ENCODE measurements at places on chromosomes 6 and 20.

- no peak for DNase-seq
Observed at GRCh38 chr6:137744877-137745276, 122.2 kb upstream of the TNFAIP3 start.

- DNase-seq = no peak
Observed at GRCh38 chr6:166556863-166557322, 29.6 kb downstream of the RAMACL start.

- DNase-seq = no peak
Observed at GRCh38 chr20:53961527-53961926, 108.9 kb downstream of the BCAS1 start.

DNA sequence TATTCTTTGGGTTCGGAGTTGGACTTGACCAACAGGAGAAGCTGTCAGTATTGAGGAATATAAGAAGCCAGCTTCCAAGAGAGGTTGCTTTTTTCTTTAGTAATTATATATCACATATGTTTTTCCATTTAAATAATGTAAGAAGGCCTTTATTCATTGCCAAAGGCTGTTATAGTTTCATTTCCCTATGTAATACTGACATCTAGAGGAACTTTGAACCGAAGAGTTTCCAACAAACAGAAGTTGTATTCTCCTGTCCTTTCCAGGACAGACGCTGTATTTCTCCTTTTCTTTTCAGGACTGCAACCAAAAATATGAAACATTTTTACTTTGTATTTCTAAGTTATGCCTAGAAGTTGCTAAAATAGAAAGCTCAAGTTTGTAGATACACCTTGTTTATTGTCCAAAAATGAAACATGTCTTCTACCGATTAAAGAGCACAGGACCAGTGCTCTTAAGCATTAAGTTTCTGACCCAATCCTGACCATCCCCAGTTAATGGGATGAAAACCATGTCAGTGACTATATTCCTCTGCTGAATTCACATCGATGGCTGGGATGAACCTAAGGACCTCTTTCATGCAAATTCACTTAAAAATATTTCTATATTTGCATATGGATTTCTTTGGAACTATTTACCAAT, 55.1 kb downstream of the MYLK4 start:
- DNase-seq = no peak

DNA sequence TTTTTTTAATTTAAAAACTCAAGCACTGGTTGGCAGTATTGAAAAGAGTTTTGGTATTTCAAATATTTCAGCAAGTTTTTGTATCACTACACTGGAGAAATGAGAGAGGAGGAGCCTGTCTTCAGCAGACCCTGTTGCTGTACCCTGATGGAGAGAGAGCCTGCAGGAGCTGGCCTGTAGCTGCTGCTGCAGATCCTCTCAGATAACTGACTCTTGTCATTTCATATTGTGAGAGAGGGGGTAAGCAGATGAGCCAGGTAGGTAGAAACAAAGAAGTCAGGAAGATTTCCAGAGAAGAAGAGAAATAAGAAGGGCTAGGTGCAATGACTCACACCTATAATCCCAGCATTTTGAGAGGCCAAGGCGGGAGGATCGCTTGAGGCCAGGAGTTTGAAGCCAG, 64.1 kb upstream of the TBC1D7 start:
- no peak for DNase-seq

DNA sequence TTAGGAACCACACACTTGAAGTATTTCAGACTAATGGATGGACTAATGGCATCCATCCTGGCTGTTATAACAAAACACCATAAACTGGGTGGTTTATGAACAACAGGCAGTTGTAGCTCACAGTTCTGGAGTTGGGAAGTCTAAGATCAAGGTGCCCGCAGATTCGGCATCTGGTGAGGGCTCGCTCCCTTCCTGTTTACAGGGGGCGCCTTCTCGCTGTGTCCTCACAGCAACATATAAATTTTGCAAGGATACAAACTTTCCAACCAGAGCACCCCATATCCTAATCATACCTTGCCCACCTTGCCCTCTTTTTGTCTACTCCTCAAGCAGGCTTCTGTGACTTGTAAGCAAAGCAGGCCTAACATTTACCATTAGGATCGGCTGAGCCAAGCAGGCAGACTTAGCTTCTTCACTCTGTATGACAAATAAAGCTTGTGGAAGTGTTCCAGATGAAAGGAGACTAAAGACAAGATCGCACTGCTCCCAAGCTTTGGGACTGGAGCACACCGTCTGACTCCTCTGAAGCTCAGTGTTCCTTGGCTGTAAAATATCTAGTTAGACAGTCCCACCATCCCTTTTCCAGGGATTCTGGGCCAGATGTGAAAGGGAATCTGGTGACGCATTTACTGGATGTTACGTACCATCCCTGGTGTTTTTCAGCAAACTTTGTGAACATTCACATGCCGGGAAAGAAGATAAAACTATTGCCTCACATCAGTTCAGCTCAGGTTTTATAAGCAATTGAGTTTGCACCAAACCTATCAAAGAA, 34.9 kb downstream of the GFOD1 start:
- no peak for DNase-seq

- DNase-seq = no peak
Observed at GRCh38 chr20:9078826-9079731, 10.2 kb downstream of the PLCB4 start.

DNA sequence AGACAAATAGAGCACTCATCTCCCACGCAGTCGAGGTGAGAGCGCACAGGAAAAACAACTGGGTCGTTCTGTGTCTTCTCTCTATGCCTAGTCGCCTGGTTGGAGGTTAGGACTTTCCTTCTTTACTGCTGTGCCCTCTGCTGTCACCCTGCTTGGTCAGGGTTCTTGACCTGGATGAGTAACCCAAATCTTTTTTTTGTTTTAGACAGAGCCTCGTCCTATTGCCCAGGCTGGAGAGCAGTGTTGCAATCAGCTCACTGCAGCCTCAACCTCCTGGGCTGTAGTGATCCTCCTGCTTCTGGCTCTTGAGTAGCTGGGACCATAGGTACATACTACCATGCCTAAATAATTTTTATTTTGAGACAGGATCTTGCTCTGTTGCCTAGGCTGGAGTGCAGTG, 24.5 kb downstream of the PRPF6 start:
- no peak for DNase-seq

- DNase-seq = no peak
Observed at GRCh38 chr6:108651340-108652227, 90.9 kb downstream of the FOXO3 start.

- no peak for DNase-seq
Observed at GRCh38 chr20:20412750-20413149, 44.8 kb downstream of the INSM1 start.

DNA sequence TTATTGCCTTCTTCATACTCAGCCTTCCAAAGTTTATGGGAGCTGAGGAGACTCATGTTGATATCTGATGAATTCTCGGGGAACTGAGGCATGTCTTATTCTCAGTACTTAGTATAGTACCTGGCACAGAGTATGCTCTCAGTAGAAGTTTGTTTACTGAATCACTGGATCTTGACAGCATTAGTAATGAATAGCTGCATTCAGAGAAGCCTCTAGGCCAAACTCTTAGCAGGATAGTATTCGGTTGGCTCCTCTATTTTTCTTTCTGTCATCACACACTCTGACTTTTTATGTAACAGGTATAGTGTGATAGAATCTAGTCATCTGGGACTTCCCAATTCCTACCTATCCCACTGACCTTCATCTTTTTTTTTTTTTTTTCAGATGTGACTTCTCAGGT, 566.4 kb upstream of the MAN1A1 start:
- no peak for DNase-seq

DNA sequence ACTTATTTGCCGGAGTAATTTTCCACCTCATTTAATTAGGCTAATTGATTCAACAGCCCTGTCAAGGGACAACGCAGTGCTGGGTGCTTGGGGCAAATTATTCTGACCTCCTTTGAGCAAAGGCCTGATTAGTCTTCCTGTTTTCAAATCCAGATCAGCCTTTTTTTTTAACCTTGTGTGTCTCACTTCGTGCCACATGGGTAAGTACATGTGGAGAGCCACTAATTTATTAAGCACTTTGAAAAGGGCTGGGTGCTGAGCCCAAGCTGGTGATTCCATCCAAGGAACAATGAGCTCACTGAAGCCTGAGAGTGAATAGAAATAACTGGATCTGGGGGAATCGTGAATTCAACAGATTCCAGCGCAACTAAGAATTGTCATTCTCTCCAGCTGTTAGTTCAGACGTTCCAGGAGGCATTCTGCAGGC, 229.3 kb downstream of the CLIC5 start:
- no peak for DNase-seq

- DNase-seq = no peak
Observed at GRCh38 chr6:134657751-134658527, 292.0 kb downstream of the ALDH8A1 start.

DNA sequence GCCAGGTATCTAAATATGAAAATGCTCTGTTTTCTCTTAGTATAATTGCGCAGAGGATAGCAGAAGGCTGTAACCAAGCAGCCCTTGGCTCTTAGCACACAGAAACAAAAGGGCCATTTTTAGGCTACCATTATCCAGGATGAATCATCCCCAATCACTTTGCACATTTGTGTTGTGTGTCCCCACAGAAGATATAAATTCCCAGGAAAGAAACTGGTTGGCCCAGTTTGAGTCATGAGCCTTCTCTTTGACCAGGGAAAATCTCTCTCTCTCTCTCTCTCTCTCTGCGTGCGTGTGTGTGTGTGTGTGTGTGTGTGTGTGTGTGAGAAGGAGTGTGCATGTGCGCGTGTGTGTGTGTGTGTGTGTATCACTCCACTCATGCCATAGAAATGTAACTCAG, 178.5 kb downstream of the FRK start:
- DNase-seq = no peak

DNA sequence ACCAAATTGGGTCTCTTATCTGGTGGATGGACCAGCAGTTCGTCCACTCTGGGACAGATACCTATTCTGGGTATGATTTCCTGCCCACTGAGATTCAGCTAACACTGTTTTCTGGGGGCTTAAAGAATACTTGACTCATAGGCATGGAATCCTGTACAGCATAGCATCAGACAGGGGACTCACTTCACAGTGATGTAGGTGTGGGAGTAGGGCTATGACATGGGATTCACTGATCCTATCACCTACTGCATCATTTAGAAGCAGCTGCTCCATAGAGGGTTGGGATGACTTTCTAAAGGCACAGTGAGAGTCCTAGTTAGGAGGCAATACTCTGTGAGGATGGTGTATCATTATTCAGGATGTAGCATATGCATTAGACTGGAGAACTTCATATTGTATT, 74.5 kb upstream of the AHI1 start:
- no peak for DNase-seq

All from GM18507 (cell line).